ENCODE measurements at places on chromosomes 12 and 14. TPM values are rescaled to one million over a fixed set of nuclear protein-coding genes. Genes with fewer than 3 reads are reported as not detected.

Gene TAS2R13
- total RNA-seq = 0.92 TPM

Gene DHRS1
- 14.5 TPM for total RNA-seq

Gene DLGAP5
- total RNA-seq = 24.3 TPM

Gene CEBPE
- not detected for total RNA-seq

Gene ADAM21
- 1.2 TPM for total RNA-seq

Gene P2RX7
- 2.2 TPM for total RNA-seq

Gene IGFBP6
- total RNA-seq = 1,840 TPM

Gene TBX3
- 0.66 TPM for total RNA-seq

Gene KRT83
- total RNA-seq = not detected

Gene VASH1
- total RNA-seq = 7.8 TPM

Gene ERO1A
- 40.0 TPM for total RNA-seq

Gene ANO2
- total RNA-seq = 0.13 TPM

Gene PLXNC1
- 4.0 TPM for total RNA-seq

Gene COL2A1
- not detected for total RNA-seq

Gene SOAT2
- 0.26 TPM for total RNA-seq

Gene C12orf57
- total RNA-seq = 150 TPM

Gene THAP2
- 2.6 TPM for total RNA-seq

Gene OR4K15
- not detected for total RNA-seq

Gene SLC10A1
- total RNA-seq = not detected

Gene CARMIL3
- under 0.01 TPM for total RNA-seq

Gene PTPRO
- 2.0 TPM for total RNA-seq

Gene KRT3
- not detected for total RNA-seq

Gene PSMA6
- 287 TPM for total RNA-seq
